ENCODE measurements at places on chromosomes 7 and 10. TPM values are rescaled to one million over a fixed set of nuclear protein-coding genes. Genes with fewer than 3 reads are reported as not detected.

CLDN3 gene
- not detected for total RNA-seq

TES gene
- 88.1 TPM for total RNA-seq

GJD4 gene
- not detected for total RNA-seq

PALD1 gene
- total RNA-seq, result 4.8 TPM

NCF1 gene
- 2.2 TPM for total RNA-seq

NPSR1 gene
- under 0.01 TPM for total RNA-seq

KDM7A gene
- total RNA-seq, result 3.2 TPM

COL17A1 gene
- under 0.01 TPM for total RNA-seq

TACR2 gene
- 0.27 TPM for total RNA-seq

DNA sequence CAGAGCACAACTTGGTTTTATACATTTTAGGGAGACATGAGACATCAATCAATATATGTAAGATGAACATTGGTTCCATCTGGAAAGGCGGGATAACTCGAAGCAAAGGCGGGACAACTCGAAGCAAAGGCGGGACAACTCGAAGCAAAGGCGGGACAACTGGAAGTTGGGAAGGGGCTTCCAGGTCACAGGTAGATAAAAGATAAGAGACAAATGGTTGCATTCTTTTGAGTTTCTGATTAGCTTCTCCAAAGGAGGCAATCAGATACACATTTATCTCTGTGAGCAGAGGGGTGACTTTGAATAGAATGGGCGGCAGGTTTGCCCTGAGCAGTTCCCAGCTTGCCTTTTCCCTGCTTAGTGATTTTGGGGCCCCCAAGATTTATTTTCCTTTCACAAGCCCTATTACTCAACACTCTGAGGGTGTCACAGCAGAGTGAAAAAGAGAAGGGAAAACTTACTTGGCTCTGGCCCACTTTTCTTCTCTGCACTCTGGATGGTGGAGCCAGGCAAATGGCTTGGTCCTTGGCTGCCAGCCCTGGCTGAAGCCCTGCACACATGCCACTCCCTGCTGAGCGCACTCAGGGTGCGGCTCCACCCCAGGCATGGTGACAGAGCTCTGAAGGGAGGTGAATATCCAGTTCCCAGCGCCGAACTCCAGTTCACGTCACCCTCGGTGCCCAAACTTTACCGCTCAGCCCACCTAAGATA is 46.7 kb downstream of the PARD3 start:
- no peak for DNase-seq

- no peak for DNase-seq
Measured at GRCh38 chr10:104706886-104707285, 65.8 kb downstream of the SORCS3 start.

GRCh38 chr7:143811-144453 is 48.4 kb upstream of the FAM20C start:
- DNase-seq, result no peak

- no peak for DNase-seq
Measured at GRCh38 chr7:147008530-147008929, 891.9 kb downstream of the CNTNAP2 start.

DNA sequence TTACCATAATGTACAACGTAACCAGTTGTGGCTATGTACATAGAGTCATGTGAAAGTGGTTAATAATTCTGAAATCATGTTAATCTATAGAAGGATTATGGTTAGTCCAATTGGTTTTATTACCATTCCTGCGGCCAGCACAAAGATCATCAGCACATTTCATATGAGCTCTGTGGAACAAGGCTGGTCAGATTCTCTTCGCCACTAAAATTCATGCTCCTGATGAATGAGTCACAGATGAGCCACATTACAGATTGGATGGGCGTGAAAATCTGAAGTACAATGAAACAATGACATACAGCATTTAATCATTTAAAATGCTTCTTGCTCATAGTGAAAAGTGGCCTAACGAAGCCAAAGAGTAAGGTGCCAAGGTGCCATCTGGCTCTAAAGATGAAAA is 716.2 kb upstream of the PHF14 start:
- DNase-seq, result no peak

DNA sequence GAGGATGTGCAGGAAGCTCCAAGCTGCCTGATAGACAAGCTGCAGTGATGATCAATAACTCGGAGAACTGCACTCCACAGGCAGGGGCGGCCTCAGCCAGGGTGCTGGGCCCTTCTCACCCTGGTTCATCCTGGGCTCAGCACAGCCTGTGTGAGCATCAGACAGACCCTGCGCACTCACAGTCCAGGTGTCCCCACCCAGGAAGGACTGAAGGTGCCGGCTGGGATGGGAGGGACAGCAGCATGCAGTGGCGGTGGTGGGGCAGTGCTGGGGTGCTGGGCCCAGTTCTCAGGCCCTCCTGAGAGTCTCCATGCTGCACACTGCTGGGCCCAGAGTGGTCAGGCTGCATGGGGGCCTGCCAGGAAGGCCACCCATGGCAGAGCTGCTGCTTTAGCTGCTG is 74.1 kb downstream of the ITIH5 start:
- no peak for DNase-seq

- DNase-seq, result no peak
Measured at GRCh38 chr7:154832557-154833138, 170.3 kb downstream of the PAXIP1 start.

DNA sequence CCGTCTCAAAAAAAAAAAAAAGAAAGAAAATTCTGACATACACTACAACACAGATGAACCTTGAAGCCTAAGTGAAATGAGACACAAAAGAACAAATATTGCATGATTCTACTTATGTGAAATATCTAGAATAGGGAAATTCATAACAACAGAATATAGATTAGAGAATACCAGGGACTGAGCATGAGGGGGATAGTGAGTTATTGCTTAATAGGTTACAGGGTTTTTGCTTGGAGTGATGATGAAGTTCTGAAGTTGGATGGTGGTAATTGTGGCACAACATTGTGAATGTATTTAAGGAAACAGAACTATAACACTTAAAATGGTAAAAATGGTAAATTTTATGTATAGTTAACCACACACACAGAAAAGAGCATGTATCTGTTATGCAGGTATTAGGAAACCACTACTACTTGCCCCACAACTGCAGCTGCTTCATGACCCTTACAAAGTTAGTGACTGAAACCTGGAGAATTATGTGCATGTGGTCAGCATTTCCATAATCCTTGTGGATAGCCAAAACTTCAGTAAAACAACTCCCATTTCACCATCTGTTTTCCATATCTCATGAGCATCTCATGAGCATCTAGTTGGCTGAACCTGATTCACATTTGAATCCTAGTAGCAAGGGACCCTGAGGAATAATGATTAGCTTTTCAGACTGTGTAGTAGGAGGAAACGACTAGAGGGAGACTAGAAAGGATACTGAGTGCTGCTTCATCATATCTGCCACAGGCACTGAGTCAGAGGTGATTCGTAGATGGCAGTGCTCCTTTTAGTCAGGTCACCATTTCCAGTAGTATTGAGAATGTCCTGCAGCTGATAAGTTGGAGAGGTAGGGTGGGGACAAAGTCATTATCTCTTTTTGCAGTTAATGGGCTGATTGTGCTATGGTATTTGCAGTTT is 26.3 kb downstream of the SAMD8 start:
- no peak for DNase-seq

DNA sequence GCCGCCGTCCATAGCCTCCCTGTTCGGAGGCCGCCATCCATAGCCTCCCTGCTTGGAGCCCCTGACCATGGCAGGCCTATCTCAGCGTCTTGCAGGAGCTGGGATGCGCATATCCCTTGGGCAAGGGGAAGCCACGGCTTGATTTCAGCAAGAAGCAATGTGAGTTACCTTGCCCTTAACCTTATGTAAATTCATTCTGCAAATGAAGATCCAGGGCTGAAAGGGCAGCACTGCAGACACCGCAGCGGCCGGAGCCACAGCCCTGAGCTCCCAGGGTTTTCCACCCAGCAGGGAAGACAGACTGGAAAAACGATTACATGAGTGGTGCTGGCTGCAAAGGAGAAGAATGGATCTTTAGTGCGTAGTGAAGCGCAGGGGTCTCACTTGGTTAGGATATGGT is 95.8 kb downstream of the SEC61G start:
- DNase-seq, result no peak

GRCh38 chr7:4842319-4843064 is 19.3 kb downstream of the PAPOLB start:
- no peak for DNase-seq

- no peak for DNase-seq
Measured at GRCh38 chr7:133724694-133725093, 402.4 kb upstream of the LRGUK start.

DNA sequence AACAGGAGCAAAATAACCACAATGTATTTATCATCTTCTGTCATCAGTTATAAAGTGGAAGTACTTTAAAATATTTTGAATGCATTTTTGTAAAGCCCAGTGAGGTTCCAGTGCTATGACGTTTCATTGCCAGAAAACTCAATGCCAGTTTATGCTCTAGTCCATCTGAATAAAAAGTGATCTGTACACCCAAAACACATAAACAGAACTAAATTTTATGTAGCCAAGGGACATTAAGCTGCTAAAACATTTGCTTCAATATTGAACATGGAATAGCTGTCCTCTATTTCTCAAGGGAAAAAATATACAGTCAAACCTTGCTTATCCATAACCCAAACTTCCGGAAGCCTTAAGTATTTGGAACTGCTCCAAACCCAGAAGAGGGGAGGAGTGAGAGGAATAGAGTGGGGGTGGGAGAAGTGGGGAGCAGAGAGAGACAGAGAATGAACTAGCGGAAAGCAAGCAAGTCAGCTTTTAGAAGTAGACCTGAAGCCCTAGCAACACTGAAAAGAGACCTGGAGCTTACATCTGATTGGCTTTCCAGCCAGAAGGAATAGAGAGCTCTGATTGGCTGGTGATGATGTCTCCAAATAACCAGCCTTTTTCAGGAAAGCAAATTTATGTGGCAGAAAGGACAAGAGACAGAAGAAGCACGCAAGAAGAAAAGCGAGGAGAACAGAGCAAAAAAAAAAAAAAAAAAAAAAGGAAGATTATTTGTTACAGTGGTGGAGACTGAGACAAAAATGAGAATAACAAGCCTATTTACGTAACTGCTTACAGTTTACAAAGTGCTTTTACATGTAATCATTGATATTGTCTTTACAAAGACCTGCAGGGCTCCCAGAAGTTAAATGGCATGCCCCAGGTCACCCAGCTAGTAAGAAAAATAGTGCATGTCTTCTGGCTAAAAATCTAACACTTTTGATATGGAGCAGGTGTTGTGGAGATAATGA is 196.0 kb downstream of the RNLS start:
- peak; percentile 97 for DNase-seq

DNA sequence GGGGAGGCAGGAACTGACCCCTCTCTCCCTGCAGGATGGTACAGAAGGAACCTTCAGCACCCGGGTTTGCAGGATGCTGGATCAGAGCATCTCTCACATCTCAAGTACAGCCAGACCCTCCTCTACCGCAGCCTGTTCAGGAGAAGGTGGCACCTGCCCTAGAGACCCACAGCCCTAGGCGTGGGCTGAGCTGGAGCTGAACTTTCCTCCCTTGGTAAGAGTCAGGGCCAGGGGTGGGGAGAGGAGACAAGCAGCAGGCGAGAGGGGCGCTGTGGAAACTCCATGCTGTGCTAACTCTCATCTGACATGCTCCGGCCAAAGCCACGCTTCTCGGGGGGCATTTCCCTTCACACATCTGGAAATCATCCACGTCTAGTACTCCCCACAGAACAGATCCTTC is 154.4 kb downstream of the DIP2C start:
- no peak for DNase-seq

DNA sequence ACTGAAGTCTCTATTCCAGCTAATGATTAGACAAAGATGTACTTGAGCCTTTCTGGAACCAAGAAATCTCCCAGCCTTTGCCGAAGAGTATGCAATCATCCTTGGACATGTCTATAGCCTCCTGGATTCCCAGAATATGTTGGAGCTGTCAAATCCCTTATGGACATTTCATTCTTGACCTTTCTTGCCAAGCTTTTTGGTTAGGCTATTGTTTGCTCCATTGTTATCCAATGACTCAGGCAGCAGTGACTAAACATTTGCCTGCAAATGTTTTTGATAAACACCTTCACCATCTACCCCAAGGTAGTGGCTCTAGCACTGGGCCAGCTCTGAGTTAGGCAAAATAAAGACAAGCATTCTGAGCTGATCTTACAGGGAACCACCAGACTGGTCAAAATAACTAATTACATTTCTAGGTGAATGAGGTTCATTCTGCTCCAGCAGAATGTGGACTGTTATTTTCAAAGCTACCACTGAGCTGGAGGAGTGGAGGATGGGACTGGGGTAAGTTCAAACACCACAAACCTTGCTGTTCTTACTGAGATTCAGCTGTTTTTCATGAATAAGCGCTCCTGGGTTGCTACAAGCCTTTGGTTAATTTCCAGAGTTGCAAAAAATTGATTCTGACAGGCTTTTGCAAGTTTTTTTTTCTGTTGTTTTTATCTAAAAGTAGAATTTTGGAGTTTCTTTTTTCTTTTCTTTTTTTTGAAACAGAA is 81.0 kb downstream of the TMEM270 start:
- DNase-seq, result no peak

GRCh38 chr10:112720178-112720577 is 229.9 kb upstream of the TCF7L2 start:
- DNase-seq, result no peak

DNA sequence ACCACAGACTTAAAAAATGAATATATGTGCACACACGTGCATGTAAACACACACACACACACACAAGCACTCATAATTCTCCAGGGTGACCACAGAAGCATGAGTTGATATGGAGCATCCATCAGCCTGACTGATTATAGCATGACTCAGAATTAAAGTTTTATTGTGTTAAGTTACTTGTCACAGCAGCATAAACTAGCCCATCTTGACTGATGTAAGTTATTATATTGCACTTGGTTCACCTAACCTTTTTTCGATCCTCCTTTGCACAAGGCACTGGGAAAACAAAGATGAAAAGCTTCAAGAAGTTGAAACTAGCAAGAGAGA is 18.8 kb upstream of the SLC35G1 start:
- DNase-seq, result no peak

GRCh38 chr7:80135309-80136104 is 876 bp downstream of the GNAI1 start:
- no peak for DNase-seq

DNA sequence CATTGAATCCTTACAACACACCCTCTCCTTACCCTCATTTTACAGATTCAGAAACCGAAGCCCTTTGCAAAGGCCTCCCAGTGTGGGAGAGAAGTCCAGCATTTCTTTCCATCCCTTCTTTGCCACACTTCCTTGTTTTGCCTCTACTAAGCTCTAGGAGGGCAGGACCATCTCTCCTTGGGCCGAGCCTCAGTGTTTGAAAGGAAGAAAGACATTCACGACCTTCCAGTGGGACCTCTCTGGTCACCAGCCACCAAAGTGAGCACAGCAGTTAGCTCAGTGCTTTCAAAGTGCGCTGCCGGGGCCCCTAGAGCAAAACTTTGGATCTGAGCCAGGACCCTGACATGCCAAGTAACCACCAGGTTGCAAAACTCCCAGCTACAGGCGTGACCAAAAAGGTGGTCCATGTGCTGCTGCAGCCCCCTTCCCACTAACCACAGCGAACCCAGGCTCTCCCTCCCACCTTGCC is 12.4 kb downstream of the CTBP2 start:
- peak; percentile 81 for DNase-seq

- DNase-seq, result no peak
Measured at GRCh38 chr7:100124301-100125230, 2.2 kb upstream of the MBLAC1 start.

- no peak for DNase-seq
Measured at GRCh38 chr10:97180363-97180755, 5.4 kb downstream of the SLIT1 start.

GRCh38 chr7:127782075-127782474 is 130.1 kb downstream of the SND1 start:
- no peak for DNase-seq

Data from hematopoietic multipotent progenitor cell (in vitro differentiated cells).